KG1 (cell line): ENCODE measurements at places on chromosomes 7 and 10.
A peak's percentile ranks its signal among the peaks of the same experiment; 100 is the strongest.

- no peak for DNase-seq
These were observed 208.3 kb downstream of the CELF2 start for GRCh38 chr10:11225935-11226334.

GRCh38 chr10:15152556-15152955, 15.9 kb downstream of the NMT2 start:
- no peak for DNase-seq

DNA sequence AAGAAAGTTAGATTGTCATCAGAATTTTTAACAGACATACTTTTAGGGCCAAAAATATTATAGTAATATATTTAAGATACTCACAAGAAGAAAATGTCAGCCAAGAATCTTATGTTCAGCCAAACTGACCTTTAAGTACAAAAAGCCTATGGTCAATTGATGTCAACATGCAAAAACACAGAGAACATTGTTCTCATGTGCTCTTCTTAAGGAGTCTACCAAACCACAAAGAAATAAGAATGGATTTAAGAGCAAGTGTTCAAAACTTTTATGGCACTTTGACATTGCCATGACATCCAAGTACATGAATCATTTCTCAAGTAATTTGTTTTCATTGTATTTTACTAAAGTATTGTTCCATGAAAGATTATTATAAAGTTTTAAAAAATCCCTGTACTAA, 180.4 kb downstream of the TMEM26 start:
- no peak for DNase-seq

DNA sequence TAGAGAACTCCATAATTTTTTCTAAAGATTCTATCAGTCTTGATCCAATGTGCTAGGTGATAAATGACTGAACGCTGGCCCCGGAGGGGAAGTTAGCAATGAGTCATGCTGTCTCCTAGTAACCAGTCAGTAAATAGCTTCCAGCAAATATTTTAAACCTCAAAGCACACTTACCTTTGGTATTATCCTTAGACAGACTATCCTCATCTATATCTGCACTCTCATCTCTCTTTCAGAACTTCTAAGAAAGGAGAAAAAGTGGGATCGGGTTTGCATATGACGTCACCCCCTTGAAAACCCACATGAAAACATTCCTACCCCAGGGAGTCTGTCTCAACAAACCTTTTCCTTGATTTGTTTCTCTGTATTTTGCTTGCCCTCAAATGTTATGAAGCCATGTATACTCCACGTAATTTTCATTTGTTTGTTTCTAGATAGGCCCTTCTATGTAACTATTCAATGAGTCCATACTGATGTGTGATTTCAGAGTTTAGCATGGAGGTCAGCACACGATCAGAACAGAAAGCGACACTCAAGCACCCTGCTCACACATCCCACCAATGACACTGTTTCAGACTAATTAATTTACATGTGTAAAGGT, 174.9 kb upstream of the NRP1 start:
- DNase-seq, result peak; percentile 31

DNA sequence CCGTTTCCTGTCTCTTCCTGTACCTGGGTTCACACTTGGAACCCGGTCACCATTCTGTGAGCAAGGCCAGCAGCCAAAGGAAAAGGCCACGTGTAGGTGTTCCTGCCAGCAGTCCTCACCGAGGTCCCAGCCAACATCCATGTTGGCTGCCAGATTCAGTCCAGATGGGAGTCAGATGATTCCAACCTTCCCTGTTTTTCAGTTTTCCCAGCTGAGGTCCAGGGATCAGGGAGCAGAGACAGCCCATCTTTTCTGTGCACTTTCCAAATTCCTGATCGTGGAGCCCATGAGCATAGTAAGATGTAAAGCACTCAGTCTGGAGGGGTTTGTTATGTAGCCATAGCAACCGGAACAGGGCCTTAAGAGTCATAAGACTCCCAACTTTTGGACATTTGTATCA, 3.9 kb upstream of the PVRIG start:
- DNase-seq, result no peak

- no peak for DNase-seq
These were observed 31.9 kb upstream of the GUSB start for GRCh38 chr7:66013938-66014337.

DNA sequence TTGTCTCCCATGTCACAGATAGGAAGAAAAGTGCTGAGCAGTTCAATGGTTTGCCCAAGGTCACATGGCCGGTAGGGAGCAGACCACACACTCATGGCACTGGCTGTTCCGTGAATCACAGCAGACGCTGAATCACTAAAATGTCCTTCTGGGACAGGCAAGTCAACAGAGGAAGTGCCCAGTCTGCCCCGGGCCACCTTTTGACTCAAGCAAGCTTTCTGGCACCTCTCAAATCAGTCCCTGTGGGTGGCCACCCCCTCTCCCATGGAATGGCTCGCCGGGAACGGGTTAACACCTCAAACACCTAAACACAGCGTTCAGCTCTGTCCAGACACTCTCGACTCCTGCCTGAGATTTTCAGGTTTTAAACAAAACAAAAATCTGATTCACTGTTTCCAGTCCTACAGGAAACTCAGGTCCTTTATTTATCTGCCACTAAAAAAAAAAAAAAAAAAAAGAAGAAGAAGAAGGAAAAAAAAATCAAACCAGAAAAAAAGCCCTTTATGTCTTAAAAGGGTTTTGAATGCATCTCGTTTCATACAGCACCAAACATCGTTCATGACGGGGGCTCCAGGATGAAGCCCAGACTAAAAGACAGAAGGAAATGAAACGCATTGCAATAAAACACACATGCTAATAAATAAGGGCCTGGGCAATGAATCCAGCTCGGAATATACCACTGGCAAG, 15.5 kb downstream of the CARD11 start:
- DNase-seq, result no peak

GRCh38 chr10:132252412-132252811, 55.3 kb downstream of the STK32C start:
- DNase-seq, result no peak

- DNase-seq, result peak; percentile 14
These were observed 127.3 kb downstream of the LHPP start for GRCh38 chr10:124588736-124589490.

DNA sequence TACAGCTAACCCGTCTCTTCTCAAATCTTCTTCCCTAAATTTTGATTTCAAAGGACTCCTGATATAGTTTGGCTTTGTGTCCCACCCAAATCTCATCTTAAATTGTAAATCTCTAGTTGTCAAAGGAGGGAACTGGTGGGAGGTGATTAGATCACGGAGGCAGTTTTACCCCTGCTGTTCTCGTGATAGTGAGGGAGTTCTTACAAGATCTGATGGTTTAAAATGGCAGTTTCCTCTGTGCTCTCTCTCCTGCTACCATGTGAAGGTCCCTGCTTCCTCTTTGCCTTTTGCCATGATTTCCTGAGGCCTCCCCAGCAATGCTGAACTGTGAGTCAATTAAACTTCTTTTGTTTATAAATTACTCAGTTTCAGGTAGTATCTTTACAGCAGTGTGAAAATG, 269.3 kb downstream of the POLR1F start:
- DNase-seq, result no peak

DNA sequence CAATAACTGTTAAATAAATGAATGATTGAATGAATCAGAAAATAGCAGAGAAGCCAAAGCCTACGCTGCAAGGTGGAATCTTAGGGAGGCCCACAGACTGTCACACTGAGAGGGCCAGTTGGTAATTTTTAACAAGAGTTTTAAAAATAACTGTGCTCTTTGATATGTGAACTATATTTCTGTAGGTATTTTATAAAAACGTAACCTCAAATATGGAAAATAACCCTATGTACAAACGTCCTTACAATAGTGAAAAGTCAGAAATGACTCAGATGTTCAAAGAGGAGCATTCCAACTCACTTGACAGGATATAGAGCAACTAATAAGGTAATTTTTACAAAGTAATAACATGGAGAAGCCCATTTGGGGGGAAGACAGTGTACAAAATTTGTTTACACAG, 18.9 kb upstream of the TMEM273 start:
- DNase-seq, result no peak

DNA sequence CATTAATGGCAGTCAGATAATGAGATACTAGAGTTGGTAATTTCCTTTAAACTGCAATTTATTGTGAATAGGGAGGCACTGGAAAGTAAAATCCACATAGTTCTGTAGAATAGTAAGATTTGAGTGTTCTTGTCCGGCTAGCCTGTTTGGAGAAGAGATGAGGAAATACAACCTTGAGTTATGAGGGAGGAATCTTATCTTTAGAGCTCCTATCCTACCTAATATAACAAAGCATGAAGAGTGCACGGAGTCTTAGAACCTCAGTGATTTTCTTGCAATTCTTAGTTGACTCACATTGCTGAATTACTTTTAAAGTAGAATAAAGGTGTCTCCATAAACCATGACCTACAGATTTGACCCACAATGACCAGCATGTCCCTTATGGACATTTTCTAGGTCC, 73.4 kb downstream of the ATAD1 start:
- no peak for DNase-seq

DNA sequence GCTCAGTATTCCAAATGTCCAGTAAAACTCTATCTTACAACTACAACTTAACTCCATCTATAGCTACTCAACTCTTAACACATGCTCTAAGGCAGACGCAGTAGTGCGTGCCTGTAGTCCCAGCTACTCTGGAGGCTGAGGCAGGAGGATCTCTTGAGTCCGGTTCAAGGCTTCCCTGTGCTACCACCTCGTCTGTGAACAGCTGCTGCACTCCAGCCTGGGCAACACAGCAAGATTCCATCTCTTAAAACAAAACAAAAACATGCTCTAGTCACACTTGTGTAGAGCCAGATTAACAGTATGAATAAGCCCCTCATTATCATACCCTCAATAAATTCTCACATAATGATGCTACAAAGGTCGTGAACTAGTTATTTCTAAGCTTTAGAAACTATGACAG, 3.6 kb downstream of the BAZ1B start:
- DNase-seq, result no peak

DNA sequence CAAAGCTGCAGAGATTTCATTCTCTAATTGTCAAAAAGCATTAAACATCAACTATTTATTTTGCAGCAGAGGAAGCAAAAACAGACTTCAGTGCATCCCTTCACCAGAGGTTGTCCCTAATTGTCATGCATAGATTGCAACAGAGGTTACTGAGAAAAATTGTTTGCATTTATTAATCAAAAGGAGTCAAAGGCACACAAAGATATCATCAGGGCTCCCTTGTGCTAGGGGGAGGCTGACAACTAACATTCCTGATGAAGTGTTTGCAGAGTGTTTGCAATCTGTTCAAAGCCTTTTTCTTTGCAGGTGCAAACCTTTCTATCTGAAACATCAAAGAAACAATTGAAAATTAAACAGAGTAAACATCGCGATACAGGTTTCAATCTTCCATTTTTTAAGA, 227.5 kb downstream of the TEX36 start:
- DNase-seq, result no peak

GRCh38 chr7:6258440-6259182, 13.8 kb downstream of the CYTH3 start:
- no peak for DNase-seq

DNA sequence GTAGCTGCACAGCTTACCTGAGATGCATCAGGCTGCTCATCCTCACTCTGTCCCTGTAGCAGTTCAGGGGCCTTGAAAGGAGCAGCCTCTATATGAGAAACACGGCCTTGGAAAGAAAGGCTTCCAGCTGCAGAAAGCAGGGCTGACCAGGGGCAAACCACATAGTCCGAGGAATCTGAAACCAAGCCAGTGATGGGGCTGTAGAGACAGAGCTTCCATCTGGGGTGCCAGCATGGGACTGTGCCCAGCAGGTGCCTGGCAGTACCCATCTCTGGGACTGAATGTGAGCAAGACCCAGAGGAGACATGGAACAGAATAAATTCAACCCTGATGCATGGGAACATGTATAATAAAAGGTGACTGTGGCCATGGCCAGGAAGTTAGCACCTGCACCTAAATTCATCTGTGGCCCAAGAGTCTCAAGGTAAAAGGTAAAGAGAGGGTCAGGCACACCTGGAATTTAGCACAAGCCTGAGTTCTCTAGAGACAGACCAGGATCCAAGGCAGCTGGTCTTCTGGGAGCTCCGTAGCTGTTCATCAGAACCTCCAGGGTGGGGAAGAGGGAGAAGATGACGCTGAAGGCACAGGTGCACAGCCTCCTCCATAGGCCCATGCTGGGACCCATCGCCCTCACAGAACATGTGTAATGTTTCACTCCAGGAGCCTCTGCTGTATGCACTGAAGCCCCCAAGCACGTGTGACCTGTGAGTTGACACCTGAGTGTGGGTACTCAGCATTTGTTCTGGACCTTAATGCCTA, 25.3 kb downstream of the FRMPD2 start:
- DNase-seq, result no peak

DNA sequence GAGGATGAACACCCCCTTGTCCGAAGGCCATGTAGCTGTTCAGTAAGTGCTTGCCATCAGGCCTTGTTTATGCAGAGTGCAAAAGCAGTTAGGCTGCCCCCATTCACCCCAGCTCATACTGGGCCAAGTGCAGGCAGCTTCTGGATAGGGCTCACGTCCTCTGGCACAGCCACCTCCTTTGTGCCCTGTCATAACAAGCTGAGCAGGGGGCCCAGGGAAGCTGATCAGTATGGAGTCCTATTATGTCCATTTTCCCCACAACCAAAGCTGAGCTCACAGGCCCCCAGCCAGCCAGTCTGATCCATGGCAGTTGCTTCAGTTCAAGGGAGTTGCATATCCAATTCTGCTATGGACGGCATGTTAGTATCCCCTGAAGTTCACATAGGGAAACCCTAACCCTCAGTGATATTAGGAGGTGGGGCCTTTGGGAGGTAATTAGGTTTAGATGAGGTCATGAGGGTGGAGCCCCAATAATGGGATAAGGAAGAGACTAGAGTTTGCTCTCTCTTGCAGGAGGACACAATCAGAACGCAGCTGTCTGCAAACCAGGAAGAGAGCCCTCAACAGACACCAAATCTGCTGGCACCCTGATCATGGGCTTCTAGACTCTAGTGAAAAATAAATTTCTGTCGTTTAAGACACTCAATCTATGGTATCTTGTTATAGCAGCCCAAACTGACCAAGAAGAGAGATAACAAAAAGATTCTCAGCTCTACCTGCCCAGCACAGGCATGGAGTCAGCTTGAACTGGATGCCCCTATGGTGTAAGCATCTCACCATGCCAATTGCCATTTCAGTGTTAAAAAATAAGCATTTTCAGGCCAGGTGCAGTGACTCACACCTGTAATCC, 155.9 kb downstream of the FGFR2 start:
- DNase-seq, result no peak

GRCh38 chr10:119523895-119524719, 18.4 kb downstream of the RGS10 start:
- no peak for DNase-seq

DNA sequence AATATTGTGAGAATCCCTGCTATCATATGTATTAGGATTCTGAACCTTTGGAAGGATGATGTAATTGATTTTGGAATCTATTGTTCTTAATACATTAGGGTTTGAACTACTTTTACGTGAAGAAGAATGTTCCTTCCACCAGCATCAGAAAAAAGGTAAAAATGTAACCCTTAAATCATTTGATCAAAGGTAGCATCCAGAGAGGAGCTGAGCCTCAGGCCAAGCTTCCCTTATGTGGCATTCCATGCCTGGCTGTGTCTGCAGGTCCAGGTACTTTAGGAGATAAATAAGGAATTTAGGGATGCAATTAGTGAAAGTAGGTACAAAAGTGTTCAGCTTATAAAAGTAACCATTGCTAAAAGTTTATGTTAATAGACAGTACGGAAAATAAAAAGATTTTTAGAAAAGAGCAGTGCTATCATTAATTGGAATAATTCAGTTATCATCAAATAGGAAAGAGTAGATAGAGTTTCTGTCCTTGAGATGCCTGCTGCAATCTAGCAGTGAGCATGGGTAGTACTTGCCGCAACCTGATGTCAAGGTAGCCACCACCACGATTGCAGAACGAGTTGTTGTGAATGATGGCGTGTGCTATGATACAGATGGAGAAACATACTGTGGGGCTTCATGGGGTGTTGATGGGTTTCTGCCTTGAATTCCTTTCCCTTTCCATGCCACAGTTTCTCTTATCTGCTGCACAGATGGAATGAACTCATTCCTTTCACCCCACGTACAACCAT, 228.8 kb downstream of the GATA3 start:
- DNase-seq, result no peak
